GOT3 (cell line): ENCODE measurements at places on chromosomes 3 and 15.

GRCh38 chr3:163266731-163267130, 1770.1 kb downstream of the OTOL1 start:
- DNase-seq = no peak

GRCh38 chr3:41370307-41370706, 171.0 kb downstream of the CTNNB1 start:
- DNase-seq = no peak

GRCh38 chr3:4664412-4664811, 171.3 kb downstream of the ITPR1 start:
- DNase-seq = no peak

- no peak for DNase-seq
Measured at GRCh38 chr3:28922376-28922775, 358.5 kb upstream of the RBMS3 start.

- DNase-seq = no peak
Measured at GRCh38 chr15:48021336-48022086, 99.3 kb upstream of the SLC24A5 start.

- no peak for DNase-seq
Measured at GRCh38 chr3:130635285-130635684, 111.3 kb downstream of the PIK3R4 start.

DNA sequence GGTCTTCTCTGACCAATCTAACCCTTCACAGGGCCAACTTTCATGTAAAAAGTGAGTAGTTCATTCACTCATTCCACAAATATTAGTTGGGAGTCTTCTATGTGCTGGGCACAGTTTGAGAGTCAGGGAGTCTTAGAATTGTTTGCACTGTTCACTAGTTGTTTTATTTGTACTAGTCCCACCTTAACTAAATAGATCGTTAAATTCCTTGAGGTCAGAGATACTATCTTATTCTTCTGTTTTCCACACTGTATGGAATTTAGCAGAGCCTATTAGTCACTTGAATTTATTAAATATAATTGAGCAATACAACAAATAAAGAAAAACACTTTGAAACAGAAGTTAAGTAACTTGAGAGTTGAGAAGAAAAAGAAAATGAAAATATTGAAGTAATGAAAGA, 40.8 kb upstream of the SPTSSB start:
- no peak for DNase-seq

DNA sequence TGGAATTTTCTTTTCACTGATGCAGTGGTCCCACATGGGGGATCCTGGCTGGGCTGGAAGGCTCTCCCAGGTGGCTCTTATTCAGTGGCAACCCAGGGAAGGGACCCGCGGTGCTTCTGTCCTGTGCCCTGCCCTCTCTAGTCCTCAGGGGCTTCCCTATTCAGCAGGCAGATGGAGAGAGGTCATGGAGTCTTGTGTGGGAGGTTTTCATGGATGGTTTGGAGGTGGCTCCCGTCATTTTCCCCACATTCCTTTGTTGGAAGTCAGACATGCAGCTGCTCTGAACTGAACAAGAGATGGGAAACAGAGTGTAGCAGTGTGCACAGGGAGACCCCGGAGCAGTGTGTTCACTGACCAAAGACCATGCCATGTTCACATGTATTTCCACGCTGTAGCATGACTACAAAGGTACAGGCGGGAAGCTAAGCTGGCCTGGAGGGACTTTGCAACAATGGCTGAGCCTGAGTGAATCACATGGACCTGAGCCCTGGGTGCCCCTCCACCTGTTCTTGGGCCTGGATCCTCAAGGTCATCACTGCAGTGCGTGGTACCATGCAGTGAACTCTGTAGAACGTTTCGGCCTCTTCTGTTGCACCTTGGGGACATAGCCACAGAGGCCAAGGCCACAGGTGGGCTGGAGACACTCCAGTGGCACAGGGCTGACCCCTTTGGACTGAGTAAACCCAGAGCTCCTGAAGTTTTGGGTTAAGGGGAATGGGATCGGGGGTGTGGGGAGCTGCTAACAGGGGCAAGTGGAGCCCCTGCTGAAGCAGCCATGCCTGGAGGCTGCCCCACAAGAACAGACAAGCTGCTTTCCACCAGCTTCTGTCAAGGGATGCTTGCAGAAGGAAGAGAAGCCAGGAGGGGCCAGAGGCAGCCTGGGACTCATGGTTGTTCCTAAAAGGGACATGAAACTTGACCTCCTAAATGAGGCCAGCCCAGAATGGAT, 123.0 kb downstream of the ASB7 start:
- DNase-seq = no peak

DNA sequence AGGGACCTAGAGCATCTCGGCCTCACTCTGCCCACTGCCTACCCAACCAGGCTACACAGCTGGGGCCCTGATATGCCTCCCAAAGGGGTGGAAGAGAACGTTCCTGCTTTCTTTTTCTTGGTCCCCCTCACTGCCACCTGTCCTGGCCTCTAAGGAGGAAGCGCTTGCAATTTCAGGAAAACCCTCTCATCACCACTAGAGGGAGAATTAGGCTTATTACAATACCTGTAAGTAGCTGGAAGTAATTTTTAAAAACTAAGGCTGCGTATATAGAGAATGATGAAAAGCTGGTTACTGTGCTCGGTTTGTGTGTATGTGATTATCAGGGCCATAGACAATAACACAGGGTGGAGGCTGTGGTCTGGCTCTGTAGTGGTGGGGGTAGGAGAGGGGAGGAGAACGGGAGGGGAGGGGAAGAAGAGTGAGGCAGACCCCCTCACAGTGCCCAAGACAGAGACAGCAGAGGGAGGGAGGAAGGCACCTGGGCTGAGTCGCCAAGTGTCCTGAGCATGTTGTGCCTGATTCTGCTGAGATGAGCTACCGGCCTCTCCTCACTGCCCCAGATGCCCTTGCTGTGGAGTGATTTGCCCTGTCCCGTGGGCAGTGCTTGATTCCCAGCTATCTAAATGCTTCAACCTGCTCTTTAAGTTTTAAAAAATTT, 3.3 kb downstream of the GABRG3 start:
- DNase-seq = no peak

DNA sequence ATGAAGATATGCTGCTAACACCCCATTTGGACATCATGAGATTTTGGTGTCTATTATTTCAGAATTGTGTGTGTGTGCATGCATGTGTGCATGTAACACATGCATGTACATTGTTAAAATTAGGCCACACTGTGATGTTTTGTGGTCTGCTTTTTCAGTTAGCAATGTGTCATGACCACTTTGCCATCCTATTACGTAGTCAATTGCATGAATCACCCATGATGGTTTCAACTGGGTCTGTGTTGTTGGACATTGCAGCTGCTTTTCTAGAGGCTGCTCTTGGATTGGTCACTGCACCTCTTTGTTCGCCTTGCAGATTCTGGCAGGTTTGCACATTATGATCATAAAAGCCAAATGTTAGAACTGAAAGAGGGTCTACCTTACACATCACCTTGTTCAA, 101.0 kb upstream of the THBS1 start:
- no peak for DNase-seq

DNA sequence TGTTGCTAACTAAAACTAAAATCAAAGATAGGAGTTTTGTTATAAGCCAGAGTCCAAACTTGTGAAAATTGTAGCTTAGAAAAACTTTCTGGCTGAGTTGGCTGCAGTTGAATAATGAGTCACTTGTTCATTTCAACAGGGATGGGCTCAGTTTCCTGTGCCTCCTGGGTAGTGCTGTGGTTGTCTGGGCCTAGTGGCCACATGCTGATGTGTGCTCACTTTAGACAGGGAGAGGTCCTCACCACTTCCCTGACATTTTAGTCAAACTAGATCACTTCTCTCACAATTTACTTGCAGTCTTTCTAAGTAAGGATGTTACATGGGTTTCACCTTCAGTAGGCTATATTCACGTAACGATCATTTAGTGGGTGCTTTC, 6.3 kb upstream of the UBE2Q2 start:
- no peak for DNase-seq

DNA sequence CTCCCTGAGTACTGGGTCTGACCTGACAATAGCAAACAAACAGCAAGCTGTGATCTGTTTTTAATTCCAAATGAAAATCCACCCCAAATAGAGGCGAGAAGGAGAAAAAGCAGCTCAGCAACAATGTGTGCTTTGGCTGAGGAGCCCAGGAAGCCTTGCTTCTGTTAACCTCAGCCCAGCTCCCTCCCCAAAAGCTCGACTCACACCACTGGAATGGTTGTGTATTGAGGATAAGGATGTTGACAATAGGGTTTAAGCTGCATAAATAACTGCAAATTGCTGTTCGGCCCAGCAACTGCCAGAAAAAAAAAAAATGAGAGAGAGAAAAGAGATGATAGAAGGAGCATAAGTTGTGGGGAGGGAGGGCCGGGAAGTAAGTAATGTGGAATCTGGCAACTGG, 104.0 kb upstream of the TBC1D5 start:
- DNase-seq = no peak

GRCh38 chr3:100386437-100387074, 14.3 kb downstream of the TOMM70 start:
- DNase-seq = no peak

DNA sequence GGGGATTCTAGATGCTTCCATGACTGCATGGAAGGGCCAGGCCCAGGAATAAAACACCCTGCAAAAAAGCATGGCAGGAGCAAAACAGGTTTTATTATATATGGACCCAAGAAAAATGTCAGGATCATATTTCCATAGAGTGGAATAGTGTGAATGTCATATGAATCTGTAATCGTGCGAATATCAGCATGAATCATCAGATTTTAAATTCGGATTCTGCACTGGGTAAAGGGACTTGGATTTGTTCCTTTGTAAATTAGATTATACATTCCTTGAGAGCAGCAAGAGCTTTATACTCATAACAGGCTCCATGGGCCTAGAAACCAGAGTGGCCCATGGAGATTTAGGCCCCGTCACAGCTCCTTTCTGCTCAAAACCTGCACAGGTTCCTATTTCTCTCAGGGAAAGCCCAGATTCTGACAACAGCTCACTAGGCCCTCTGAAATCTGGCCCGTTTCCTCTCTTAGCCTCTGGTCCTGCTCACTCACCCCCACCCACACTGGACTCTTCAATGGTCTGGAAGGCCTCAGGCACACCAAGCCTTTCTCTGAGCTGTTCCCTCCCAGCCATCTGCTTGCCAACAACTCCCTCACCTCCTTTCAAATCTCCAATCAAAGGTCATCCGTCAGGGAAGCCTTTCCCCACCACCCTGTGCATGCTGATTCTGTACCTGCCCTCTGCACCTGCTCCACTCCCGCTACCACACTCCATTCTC, 76.0 kb downstream of the FEM1B start:
- DNase-seq = no peak

DNA sequence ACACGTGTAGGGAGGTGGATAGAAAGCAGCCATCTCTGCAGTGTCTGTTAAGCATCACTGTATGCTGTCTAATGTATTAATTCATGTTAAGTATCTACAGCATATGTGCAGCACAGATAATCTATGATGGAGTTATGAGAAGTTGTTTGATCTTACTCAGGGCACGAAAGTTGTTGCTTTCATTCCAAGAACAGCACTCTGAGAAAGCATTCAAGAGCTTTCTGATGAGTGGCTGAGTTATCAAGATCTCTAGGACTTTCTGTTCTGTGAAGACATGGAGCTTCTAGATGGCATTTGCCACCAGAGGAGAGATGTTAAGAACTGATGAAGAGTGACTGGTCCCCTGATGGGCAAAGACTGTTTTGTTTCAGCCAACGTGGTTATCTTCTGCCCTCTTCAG, 22.6 kb upstream of the TPRG1 start:
- DNase-seq = no peak

GRCh38 chr3:57389271-57389670, 96.8 kb upstream of the ASB14 start:
- DNase-seq = no peak

- no peak for DNase-seq
Measured at GRCh38 chr3:106337116-106337515, 468.3 kb upstream of the CBLB start.

DNA sequence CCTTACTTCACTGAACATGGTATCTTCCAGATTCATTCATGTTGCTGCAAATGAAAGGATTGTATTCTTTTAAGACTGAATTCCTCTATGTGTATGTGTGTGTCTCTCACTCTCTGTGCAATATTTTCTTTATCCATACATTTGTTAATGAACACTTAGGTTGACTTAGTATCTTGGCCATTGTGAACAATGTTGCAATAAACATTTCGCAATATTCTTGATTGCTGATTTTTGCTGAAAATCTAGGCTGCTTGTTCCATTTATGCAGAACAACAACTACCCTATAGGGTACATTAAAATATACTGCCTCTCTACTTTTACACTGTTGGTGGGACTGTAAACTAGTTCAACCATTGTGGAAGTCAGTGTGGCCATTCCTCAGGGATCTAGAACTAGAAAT, 732.4 kb downstream of the CADM2 start:
- DNase-seq = no peak

DNA sequence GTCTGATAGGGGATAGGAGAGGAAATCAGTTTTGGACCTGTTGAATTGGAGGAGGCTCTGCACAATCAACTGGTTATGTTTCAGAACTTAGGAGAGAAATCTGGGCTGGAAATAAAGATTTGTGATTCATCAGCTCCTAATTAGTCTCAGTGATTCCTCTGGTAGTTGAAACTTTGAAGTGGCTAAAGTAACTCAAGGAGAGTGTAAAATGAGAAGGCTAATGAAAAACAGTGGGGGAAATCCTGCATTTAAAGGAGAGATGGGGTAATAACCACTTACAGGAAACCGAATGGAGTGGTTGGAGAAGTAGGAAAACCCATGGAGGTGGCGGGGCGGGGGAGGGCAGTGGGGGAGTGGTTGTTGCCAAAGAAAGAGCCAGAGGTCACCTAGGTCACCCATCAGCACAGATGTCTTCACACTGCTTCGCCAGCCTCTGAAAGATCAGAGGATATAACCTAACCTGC, 32.6 kb downstream of the MAP2K5 start:
- no peak for DNase-seq

DNA sequence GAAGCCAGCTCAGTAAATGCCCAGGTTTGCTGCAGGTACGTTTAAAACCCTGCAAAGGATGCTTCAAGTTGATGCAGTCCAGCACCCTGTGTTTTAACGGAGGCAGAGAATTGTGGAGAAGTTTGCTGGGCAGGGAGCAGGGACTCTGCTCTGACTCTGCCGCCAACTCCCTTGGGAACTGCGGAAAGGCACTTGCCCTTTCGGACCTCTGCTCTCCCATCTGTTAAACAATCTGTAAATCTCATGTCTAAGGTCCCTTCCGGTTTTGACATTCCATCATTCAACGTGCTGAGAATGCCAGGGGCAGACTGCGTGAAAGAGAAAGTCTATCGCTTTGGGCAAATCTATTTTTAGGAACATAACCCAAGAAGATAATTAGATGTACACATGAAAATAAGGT, 184.5 kb downstream of the OPA1 start:
- DNase-seq = no peak

GRCh38 chr15:66131200-66131599, 122.3 kb downstream of the MEGF11 start:
- no peak for DNase-seq

DNA sequence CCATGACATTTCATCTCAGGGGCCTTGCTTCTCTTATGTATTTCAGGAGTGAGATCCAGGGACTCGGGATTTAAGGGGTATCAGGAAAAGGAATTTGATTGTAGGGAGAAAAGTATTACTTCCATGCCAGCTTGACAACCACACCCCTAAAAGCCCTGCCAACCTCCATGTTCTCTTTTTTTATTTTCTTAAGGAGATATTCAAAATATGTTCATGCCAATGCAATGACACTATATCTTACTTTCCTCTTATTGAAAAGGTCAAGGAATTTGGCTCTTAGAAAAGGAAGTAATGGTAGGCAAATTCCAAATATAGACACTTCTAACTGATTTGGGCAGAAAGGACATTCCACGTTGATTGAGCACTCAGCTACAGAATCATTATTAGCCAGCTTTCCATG, 407.5 kb upstream of the NECTIN3 start:
- no peak for DNase-seq

GRCh38 chr15:94912760-94913159, 681.4 kb downstream of the MCTP2 start:
- no peak for DNase-seq
